ENCODE measurements at places on chromosomes 5 and 9.
A peak's percentile ranks its signal among the peaks of the same experiment; 100 is the strongest.

- DNase-seq: no peak
These were observed 61.8 kb downstream of the C6 start for GRCh38 chr5:41151564-41151963.

GRCh38 chr5:69414885-69415583 lies at the start of gene MARVELD2:
Gene MARVELD2, plus strand, starts transcription at chr5:69415116. Its CDS starts 4,270 bp downstream, at chr5:69419386.
- DNase-seq: peak; percentile 50

GRCh38 chr5:148740079-148740858 lies 85.9 kb upstream of the HTR4 start:
- DNase-seq: no peak

DNA sequence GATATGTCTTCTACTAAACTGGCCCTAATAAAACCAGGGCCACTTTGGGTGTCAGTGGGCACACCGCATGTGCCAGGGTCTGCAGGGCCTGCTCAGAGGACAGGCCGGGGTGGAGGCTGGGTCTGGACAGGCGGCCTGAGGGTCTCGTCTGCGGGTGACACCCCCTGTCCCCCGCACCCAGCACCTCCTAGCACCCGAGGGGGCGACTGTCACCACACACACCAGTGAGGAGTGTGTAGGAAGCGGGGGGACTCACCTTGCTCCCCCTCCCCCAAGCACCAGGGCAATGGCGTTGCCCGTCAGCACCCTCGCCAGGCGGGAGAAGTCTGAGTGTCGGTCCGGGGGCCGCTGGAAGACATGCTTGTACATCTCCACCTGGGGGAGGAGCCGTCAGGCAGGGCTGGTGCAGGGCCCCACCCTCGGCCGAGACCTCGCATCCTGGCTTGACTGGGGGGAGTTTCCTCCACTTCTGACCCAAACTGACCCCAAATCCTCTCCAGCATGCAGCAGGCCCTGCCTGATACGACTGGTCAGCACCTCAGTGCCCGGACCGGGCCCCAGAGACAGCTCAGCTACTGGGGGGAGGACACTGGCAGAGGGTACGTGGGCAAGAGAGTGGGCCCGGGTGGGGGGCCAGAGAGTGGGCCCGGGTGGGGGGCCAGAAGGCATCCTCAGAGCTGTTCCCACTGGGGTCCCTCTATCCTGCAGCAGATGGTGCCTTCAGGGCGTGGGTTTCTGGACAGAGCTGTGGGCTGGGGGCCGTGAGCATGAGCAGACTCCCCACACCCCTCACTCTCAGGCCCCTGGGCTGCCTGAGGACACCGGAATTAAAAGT lies 18.9 kb upstream of the NSMF start:
- no peak for DNase-seq

DNA sequence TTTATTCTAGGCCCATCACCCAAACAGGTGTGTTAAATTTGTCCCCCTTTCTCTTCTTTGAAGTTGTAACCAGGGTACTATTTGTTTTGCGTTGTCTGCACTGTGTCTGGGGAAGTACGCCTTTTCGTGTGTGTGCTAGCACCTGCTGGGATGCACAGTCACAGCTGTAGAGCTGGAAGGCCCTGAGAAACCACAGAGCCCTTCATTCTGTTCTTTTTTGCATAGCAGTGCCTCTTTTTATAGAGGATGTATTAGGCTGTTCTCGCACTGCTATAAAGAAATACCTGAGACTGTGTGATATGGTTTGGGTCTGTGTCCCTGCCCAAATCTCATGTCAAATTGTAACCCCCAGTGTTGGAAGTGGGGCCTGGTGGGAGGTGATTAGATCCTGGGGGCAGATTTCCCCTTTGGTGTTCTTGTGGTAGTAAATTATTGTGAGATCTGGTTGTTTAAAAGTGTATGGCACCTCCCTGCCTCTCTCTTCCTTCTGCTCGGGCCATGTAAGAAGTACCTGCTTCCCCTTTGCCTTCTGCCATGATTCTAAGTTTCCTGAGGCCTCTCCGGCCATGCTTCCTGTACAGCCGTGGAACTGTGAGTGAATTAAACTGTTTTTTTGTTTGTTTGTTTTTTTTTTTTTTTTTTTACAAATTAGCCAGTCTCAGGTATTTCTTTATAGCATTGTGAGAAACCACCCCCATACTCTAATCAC lies 14.0 kb downstream of the SEC61B start:
- no peak for DNase-seq

GRCh38 chr9:78671785-78672184 lies 374.9 kb downstream of the PSAT1 start:
- no peak for DNase-seq

DNA sequence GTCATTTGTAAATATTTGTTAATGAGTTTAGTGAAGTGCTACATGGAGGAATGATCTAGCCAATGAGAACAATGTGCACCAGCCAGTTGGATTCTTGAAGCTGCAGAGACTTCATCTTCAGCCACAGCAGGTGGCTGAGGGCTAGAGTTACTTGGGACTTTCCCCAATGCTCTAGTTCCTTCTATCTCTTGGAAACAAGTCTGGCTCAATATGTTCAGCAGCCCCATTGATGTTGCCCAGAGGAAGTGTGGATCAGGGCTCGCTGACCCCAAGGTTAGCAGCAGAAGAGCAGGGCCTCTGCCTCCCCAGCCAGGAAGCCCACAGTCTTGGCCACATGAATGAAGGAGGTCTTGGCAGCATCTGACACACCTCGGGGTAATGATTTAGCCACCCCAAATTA lies 117.5 kb downstream of the SLC1A3 start:
- DNase-seq: no peak

GRCh38 chr5:116025866-116026265 lies 6.4 kb upstream of the ARL14EPL start:
- no peak for DNase-seq

DNA sequence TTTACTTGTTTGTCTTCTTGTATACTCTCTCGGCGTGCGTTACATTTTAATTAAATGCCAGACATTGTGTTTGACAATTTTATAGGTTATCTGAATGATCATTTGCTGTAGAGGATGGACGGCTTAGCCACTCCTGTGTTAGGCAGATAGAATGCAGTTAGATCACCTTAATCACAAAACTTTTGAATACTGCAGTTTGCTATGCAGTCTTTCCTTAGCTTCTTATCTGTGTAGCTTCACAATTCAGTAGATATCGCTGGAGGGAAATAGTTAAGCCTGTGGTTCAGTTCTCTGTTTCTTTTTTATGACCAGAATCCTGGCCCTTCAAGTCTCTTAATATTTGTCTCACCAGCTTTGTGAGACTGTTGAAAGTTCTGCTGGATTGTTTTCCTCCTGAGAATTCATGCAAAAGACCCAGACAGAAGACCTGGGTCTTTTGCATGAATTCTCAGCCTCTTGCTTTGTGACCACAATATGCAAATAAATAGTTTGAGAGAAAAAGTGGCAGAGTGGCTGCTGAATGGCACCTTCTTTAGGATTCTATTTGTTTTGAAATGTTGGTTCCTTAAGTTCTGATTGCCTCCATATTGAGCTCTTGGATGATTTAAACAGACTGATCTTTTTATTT lies 40.2 kb downstream of the RASA1 start:
- DNase-seq: no peak

DNA sequence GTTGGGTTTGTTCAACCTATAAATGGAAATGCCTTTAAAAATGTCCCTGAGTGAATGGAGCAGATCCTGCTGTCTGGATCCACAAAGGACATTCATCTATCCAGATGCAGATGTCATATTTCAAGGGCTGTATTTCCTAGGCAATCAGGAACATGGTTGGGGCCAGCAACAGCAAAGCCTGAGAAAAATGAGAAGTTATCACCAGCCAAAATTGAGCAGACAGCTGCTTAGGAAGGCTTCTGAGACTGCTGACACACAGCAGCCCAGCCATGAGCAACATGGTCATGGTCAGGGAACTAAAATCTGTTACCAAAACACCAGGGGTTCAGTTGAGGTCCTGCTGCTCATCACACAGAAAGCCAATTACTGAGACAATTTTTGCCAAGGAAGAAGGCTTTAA lies 9.2 kb upstream of the IL7R start:
- DNase-seq: no peak

GRCh38 chr9:12889402-12890106 lies 114.7 kb downstream of the LURAP1L start:
- DNase-seq: no peak

DNA sequence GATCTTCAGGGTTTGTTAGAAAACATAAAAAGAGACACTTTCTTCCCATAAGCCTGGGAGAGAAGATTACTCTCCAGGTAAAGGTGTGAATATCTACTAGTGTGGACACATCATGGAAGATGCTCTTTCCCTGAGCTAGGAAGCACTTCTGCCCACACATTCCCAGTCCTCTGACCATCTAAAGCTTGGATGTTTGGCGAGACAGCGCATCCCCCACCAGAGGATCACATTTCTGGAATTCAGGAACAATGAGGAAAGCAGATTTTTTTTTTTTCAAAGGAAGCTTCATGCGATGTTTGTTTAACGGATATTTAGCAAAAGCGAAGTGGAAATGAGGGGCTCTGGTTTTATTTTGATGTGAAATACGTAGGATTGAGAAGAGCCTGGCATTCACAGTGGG lies 6.2 kb downstream of the SVEP1 start:
- no peak for DNase-seq

DNA sequence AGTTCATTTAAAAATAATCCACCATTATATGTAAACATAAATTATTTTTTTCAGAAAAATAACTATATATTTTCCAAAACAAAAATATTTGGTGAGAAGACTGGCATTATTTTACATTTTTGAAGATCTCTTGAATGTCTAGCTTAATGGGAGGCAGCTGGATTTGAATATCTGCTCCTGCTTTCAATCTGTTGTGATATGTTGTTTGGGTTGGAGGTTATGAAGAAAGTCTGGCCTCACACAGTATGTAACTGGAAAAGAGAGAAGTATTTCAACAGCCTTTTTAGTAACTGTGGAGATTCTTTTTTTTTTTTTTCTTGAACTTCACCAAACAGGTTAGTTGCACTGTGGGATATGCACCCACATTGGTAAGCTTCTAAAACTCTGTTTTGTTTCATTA lies 84.7 kb upstream of the SLIT3 start:
- DNase-seq: no peak

DNA sequence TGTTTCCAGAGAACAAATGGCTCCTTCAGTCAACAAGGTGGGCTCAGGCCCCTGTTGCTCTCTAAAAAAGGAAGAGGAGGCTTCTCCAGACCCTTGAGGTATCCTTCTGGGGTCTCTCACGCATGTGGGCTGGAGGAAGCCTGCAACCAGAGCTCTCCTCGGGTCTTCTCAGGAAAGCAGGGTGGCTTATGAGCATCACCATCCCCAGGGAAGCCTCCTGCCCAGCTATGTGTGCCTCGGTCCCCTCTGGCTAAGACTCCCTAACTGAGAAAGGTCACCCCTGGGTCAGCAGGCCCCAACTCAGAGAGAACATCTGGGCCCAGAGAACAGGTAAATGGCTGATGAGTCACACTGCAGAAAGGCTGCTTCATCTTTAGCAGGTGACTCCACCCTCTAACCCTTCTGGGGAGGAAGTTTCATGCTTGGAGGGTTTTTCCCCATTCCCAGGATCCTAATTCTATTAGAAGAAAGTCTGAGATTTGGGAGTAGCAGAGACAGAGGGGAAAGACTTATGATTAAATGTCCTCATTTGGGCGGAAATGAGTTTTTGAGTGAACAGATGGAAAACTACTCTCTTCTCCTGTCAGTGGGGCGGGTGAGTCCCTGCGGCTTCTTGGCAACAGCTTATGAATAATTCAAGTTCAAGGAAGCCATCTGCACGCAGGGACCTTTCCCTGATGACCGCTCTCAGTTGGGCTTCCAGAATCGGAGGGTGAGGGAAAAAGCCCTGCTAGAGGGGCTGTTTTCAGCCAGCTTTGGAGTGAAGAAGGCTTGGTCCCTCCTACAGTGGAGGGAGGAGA lies 41.9 kb downstream of the TGFBI start:
- no peak for DNase-seq

- DNase-seq: no peak
These were observed 116.3 kb downstream of the DEPDC1B start for GRCh38 chr5:60583616-60584015.

GRCh38 chr5:100667161-100667630 lies 132.0 kb downstream of the FAM174A start:
- no peak for DNase-seq
